ENCODE measurements at places on chromosomes 6 and 20. TPM values are rescaled to one million over a fixed set of nuclear protein-coding genes. Genes with fewer than 3 reads are reported as not detected.

The HTR1E gene
- 4.4 TPM for total RNA-seq

The TNFRSF6B gene
- total RNA-seq = 4.3 TPM

The SPATA25 gene
- total RNA-seq = 4.2 TPM

The EPHA7 gene
- 2.0 TPM for total RNA-seq

The DEFB124 gene
- 0.45 TPM for total RNA-seq

The SLC22A2 gene
- total RNA-seq = not detected

The DEFB119 gene
- not detected for total RNA-seq

The BTNL2 gene
- total RNA-seq = not detected

The AAR2 gene
- total RNA-seq = 19.7 TPM

The PDE7B gene
- 62.7 TPM for total RNA-seq

The TTLL9 gene
- total RNA-seq = 0.25 TPM

DNA sequence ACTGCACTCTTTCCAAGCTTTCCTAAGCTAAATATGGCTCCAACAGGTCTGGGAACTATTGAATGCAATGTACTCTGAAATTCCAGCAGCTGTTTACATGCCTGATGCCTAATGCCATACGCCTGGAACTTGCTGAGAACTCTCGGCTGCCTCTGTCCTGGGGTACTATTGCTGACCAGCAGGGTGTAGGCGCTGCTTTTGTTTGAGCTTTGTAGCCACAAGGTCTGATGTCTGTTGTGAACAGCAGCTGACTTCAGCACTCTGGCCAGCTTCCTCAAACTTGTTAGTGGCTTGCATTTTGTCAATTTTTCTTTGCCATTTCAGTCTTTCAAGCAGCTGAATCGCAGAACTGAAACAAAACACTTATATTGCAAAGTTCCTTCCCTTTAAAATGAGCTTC lies 26.7 kb downstream of the SAYSD1 start:
- no peaks in the 10 kb centered on the region for H3K27me3 ChIP-seq
- no peak overlapping the region for H3K27ac ChIP-seq
- H3K4me3 ChIP-seq = no peak overlapping the region
- no peak for DNase-seq

GRCh38 chr20:4060856-4061695 lies 45.7 kb upstream of the RNF24 start:
- H3K36me3 ChIP-seq = no peaks in the 10 kb centered on the region
- no peak for DNase-seq
- peaks cover 2% of the 10 kb centered on the region for H3K4me1 ChIP-seq
- no peaks in the 10 kb centered on the region for H3K27me3 ChIP-seq

DNA sequence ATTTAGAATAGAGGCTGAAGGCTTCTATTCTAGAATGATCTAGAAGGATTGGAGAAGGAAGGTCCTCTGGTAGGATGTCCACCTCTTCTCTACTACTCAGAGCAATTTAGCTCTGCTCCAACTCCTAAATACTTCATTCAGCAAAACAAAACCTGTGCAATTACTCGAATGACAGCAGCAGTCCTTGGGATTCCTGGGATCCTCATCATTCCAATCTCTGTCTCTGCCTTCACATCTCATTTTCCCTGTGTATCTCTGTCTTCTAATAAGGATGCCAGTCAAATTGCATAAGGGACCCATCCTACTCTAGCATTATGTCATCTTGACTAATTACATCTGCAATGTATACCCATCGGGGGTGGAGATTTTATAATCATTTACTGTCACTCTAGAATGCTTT lies 5.5 kb upstream of the AIG1 start:
- no peak overlapping the region for H3K27ac ChIP-seq
- H3K4me1 ChIP-seq = no peaks in the 10 kb centered on the region
- H3K4me3 ChIP-seq = no peak overlapping the region
- DNase-seq = no peak
- no peaks in the 10 kb centered on the region for H3K36me3 ChIP-seq

- H3K4me1 ChIP-seq = no peaks in the 10 kb centered on the region
- H3K27ac ChIP-seq = no peak overlapping the region
- H3K4me3 ChIP-seq = no peak overlapping the region
- no peaks in the 10 kb centered on the region for H3K36me3 ChIP-seq
Observed at GRCh38 chr6:158761746-158762145, 57.4 kb downstream of the EZR start.

DNA sequence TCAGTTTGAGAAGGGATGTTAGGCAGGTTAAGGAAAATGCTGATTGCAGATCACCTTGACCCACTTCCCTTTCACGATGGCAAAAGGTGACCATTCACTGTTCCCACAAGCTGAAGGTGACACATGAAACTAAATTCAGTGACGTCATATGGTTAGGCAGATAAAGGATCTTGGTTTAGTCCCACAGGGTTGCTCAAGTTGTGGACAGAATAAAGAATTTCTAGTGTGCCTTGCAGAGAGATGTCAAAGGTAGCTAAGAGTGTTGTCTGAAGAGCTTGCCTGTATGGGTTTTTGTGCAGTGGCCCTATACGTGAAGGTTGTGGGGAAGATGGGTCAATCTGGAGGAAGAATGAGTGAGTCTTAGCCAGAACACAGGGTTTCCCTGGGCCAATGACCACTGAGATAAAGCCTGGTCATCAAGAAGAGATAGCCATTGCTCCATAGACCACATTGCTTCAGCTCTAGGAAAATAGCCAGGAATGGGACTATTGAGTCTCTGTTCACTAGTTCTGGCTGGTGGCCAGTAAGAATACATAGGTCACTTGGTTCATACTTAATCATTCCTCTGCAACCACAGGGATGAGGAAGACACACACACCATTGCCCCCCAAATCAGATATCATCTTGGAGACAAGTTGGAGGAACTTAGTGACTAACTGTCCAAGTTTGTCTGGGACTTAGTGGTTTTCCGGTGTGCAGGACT lies 148.5 kb upstream of the ATXN1 start:
- no peaks in the 10 kb centered on the region for H3K36me3 ChIP-seq
- H3K4me1 ChIP-seq = no peaks in the 10 kb centered on the region
- no peaks in the 10 kb centered on the region for H3K27me3 ChIP-seq
- no peak overlapping the region for H3K4me3 ChIP-seq
- H3K27ac ChIP-seq = no peak overlapping the region

- H3K27me3 ChIP-seq = no peaks in the 10 kb centered on the region
- H3K27ac ChIP-seq = no peak overlapping the region
- H3K4me1 ChIP-seq = no peaks in the 10 kb centered on the region
- H3K4me3 ChIP-seq = no peak overlapping the region
- no peaks in the 10 kb centered on the region for H3K36me3 ChIP-seq
Observed at GRCh38 chr20:6998909-6999308, 231.4 kb downstream of the BMP2 start.

- no peak overlapping the region for H3K4me3 ChIP-seq
- H3K27me3 ChIP-seq = no peaks in the 10 kb centered on the region
- H3K27ac ChIP-seq = no peak overlapping the region
- no peak for DNase-seq
- peaks cover 2% of the 10 kb centered on the region for H3K4me1 ChIP-seq
Observed at GRCh38 chr20:34271956-34272355, 30.7 kb downstream of the ASIP start.

GRCh38 chr20:41623625-41624375 lies 5.6 kb upstream of the CHD6 start:
- no peaks in the 10 kb centered on the region for H3K4me1 ChIP-seq
- H3K27me3 ChIP-seq = no peaks in the 10 kb centered on the region
- H3K36me3 ChIP-seq = no peaks in the 10 kb centered on the region
- no peak overlapping the region for H3K4me3 ChIP-seq
- DNase-seq = no peak
- no peak overlapping the region for H3K27ac ChIP-seq

DNA sequence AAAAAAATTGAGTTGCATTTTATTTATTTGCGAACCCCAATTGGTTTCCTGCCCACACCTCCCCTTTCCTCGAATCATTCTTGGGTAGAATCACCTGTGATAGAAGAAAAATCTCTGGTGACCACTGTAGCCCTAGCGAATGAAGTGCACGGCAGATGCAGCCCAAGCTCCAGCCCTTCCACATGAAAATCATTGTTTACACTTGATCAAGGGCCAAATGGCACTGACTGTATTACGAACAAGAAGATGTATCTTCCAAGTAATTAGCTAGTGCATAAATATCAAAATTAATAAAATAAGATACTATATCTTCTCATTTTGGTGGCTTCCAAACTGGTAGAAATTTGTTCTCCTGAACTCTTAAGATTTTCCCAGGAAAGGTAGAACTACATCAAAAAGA lies 93.4 kb upstream of the ARID1B start:
- DNase-seq = no peak
- H3K4me1 ChIP-seq = no peaks in the 10 kb centered on the region
- H3K4me3 ChIP-seq = no peak overlapping the region

- no peak overlapping the region for H3K27ac ChIP-seq
- no peak for DNase-seq
- H3K27me3 ChIP-seq = peaks cover 7% of the 10 kb centered on the region
Observed at GRCh38 chr20:46020555-46020954, 8.5 kb upstream of the SLC12A5 start.

- H3K4me1 ChIP-seq = peaks cover 3% of the 10 kb centered on the region
- no peak overlapping the region for H3K4me3 ChIP-seq
- no peaks in the 10 kb centered on the region for H3K27me3 ChIP-seq
- no peak overlapping the region for H3K27ac ChIP-seq
- DNase-seq = no peak
Observed at GRCh38 chr6:11848852-11849731, 70.5 kb upstream of the ADTRP start.

GRCh38 chr20:1844325-1845162 lies 50.7 kb upstream of the SIRPA start:
- no peaks in the 10 kb centered on the region for H3K36me3 ChIP-seq
- H3K4me3 ChIP-seq = no peak overlapping the region
- no peak for DNase-seq
- H3K27ac ChIP-seq = no peak overlapping the region
- H3K27me3 ChIP-seq = no peaks in the 10 kb centered on the region
- H3K4me1 ChIP-seq = no peaks in the 10 kb centered on the region

DNA sequence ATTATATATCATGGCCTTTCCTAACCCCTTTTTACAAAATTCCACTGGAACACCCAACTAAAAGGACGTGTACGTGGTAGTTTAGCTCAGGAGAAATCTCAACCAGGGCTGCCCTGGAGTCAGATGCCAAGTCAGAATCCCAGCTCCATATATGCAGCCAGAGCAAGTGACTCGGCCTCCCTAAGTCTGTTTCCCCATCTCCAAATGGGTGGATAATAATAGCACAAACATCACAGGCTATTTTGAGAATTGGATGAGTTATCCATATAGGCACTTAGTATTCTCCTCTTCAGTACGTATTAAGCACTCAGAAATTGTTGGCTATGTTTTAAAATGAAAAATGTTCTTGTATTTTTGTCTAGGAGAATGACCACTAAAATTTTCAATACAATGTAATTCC lies 481.5 kb downstream of the CD109 start:
- no peak overlapping the region for H3K27ac ChIP-seq
- no peaks in the 10 kb centered on the region for H3K4me1 ChIP-seq
- H3K27me3 ChIP-seq = no peaks in the 10 kb centered on the region
- no peak overlapping the region for H3K4me3 ChIP-seq
- no peak for DNase-seq

DNA sequence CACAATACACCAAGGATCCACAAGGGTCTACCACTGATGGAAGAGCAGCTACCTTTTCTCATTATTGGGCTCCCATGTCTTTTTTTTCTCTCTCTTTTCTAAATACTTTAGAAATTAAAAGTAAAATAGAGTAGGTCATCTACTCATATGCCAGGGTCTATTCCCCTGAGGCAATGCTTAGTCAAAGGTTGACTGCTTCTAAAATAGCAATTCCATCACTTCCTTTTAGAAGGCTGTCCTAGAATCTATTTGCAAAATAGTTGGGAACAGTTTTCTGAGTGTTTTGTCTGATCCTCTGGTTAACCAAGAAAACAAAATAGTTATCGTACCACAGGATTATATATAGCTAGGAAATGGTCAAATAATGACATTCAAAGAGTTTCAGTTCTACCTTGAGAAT lies 174.1 kb downstream of the COL21A1 start:
- no peaks in the 10 kb centered on the region for H3K36me3 ChIP-seq
- no peaks in the 10 kb centered on the region for H3K27me3 ChIP-seq
- no peaks in the 10 kb centered on the region for H3K4me1 ChIP-seq
- no peak overlapping the region for H3K27ac ChIP-seq

DNA sequence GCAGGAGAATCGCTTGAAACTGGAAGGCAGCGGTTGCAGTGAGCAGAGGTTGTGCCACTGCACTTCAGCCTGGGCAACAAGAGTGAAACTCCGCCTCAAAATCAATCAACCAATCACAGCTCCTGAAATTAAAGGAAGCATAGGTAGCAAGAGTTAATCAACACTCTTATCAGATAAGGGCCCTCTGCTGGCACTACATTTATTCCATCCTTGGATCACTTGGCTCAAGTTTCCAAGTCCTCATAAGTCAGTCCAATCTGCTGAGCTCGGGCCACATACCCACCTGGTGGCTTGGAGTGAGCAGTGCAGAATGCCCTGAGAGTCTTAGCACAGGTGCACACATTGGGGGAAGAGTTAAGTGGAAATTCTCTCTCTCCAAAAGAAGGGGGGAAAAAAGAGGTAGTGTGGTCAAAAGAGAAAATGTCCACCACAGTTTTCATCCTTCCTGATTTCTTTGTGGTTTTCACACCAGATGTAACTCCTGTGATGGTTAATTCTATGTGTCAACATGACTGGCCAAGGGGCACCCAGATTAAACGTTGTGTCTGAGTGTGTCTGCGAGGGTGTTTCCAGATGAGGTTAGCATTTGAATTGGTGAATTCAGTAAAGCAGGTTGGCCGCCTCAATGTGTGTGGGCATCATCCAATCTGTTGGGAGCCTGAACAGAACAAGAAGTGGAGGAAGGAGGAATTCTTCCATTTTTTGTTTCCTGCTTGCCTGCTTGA lies 14.2 kb upstream of the FAM8A1 start:
- no peak overlapping the region for H3K27ac ChIP-seq
- no peaks in the 10 kb centered on the region for H3K36me3 ChIP-seq
- DNase-seq = no peak
- H3K4me1 ChIP-seq = no peaks in the 10 kb centered on the region

DNA sequence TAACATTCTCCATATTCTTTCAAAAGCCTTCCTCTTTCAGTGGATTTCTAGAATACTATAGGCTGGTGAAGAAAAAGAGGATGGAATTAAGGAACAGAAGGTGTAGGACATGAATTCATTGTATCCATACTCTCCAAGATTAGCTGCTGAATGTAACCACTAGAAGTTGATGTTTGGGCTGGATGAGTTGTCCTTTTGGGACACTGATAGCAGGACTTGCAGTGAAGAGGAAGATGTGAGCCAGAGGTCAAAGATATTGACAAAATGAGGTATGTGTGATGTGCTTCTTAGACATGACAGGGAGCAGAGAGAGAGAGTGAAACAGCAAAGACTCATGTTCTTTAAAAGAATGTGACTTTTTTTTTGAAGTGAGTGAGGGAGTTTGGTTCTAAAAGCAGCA lies 134.3 kb upstream of the MAN1A1 start:
- no peak overlapping the region for H3K27ac ChIP-seq
- H3K36me3 ChIP-seq = no peaks in the 10 kb centered on the region
- no peaks in the 10 kb centered on the region for H3K27me3 ChIP-seq
- no peaks in the 10 kb centered on the region for H3K4me1 ChIP-seq
- DNase-seq = no peak

- H3K27ac ChIP-seq = no peak overlapping the region
- no peak for DNase-seq
- H3K4me3 ChIP-seq = no peak overlapping the region
- no peaks in the 10 kb centered on the region for H3K36me3 ChIP-seq
- no peaks in the 10 kb centered on the region for H3K4me1 ChIP-seq
Observed at GRCh38 chr20:24737212-24737850, 211.7 kb upstream of the CST7 start.

GRCh38 chr6:137808191-137808590 lies 58.9 kb upstream of the TNFAIP3 start:
- H3K27ac ChIP-seq = no peak overlapping the region
- DNase-seq = no peak
- peaks cover 14% of the 10 kb centered on the region for H3K4me1 ChIP-seq
- no peak overlapping the region for H3K4me3 ChIP-seq
- no peaks in the 10 kb centered on the region for H3K36me3 ChIP-seq
